ENCODE measurements at places on chromosomes 4 and X.

DNA sequence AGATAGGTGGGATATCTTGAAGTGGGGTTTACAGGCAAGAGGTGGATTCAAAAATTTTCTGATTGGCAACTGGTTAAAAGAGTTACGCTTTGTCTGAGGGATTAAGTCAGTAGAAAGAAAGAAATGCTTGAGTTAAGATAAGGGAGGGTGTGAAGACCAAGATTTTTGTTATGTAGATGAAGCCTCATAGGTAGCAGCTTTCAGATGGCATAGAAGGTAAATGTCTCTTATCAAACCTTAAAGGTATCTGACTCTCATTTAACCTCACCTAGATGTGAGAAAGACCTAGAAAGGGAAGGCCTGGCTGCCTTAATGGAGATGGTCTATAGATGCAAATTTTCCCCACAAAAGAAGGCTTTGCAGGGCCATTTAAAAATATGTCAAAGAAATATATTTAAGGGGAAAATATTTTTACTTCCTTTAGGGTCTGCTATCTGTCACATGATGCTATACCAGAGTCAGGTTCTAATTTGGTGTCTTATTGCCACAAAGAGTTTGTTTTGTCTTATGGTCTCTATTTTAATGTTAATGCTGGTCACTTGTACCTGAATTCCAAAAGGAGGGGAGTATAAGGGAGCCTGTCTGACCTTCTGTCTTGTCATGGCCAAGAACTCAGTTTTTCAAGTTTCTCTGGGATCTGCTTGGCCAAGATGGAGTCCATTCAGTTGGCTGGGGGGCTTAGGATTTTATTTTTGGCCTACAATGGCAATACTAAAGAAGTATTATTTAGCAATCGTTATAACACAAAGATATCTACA lies 699.1 kb upstream of the AMOT start:
- no peak for DNase-seq

DNA sequence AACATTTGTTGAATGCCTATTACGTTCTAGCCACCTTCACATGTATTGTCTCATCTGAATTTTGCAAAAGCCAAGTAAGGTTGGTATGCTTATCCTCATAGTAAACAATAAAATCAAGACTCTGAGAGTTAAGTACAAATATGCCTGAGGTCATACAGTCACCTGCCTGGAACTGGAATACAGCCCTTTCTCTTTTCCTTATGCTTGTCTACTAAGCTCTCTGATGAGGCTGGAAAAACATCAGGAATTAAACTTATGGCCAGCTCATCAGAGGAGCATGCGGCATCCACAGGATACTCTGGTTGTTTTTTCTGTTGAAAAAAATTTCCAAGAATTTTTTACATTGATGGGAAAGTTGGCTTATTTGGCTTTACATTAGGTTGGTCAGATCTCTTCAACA lies 35.5 kb downstream of the NCAPG start:
- no peak for DNase-seq

DNA sequence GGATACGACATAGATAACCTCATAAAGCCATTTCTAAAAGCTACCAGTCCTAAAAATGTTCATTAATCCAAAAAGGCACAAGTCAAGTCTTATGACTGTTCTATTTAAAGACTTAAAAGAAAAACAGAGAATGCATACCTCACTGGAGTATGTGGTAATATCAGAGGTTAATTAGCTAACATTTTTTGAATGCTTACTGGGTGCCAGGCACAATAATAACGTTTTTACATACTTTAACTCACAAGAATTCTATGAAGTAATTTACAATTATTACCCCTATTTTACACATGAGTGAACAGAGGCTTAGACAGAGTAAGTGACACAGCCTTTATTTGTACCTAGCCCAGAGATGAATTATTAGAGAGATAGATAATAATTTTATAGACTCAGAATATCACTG lies 207.5 kb downstream of the PDGFC start:
- no peak for DNase-seq

DNA sequence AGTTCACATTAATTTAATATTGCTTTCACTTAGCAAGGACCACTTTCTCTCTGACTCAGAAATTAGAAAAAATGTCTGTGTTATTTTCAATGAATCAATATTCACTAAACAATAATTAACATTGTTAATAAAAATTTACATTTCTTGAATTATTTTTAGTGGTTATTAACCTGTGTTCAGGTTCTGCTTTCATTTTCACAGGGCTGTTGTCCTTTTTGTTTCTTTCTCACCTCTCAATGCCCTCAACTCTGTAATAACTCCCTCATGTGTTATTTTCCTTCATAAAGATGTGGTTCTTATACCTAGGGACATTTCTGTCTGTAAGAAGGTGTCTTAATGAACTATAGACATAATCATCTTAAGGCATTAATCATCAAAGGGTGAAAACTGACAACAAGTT lies 43.1 kb upstream of the PRR27 start:
- no peak for DNase-seq

DNA sequence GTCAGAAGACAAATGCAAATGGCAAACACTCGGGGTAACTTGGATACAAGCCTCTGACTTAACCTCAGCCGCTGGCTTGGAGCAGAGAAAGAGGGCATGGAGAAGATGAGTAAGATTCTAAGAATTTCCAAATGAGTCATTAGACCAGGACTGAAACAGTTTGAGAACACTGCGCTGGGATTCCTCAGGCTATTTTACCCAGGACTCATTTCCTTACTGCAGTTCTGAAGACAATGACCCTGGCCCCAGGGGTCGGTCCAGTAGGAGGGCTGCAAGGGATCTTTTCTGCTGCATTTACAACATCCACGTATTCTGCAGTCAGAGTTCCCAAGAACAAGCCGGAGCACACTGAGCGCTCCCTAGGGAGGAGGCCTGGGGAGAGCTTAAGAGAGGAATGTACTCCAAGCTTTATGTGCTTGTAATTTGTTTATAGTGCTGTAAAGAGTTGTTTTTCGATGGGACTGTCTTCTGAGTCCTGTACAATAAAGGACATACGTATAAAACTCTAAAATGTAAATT lies 27.3 kb upstream of the SORBS2 start:
- no peak for DNase-seq

DNA sequence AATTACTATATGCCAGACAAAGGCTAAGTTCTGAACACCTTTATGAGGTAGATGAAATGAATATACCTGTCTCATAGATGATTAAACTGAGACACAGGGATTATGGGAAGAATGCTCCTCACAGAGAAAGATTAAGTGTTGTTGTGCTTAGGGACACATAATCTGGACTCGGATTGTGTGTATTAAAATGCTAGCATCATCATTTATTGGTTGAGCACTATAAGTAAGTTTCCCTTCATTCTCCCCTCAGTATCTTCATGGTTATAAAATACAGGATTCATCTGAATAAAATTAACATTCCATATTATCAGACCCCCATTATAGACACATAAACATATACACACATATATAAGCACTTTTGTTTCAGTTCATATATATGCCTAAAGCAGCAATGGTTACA lies 463.5 kb downstream of the PPP4R3C start:
- DNase-seq = no peak

Data from CD4-positive, alpha-beta T cell treated with Interleukin-4 for 4 hours (primary cell).